NCI-H1694 treated with DMSO at 0.1 percent for 48 hours (cell line): ENCODE measurements at places on chromosomes 5 and 9.

DNA sequence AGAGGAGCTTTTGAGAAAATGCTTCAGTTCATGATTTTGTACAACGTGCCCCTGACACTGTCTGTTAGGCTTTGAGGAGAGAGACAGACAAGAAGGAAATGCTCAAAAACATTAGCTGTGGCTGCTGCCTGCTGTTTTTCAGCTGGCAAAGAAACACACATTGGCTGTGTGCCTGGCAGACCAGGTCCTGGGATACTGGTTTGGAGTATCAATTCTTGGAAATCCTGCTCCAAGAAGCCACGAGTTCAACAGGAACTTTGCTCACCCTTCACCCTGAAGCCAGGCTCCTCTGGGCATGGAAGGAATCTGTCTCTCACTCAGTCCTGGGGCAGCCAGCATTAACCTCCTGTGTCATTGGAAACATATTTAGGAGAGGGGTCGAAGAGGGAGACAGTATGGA, 245.5 kb downstream of the AUH start:
- no peak for DNase-seq

DNA sequence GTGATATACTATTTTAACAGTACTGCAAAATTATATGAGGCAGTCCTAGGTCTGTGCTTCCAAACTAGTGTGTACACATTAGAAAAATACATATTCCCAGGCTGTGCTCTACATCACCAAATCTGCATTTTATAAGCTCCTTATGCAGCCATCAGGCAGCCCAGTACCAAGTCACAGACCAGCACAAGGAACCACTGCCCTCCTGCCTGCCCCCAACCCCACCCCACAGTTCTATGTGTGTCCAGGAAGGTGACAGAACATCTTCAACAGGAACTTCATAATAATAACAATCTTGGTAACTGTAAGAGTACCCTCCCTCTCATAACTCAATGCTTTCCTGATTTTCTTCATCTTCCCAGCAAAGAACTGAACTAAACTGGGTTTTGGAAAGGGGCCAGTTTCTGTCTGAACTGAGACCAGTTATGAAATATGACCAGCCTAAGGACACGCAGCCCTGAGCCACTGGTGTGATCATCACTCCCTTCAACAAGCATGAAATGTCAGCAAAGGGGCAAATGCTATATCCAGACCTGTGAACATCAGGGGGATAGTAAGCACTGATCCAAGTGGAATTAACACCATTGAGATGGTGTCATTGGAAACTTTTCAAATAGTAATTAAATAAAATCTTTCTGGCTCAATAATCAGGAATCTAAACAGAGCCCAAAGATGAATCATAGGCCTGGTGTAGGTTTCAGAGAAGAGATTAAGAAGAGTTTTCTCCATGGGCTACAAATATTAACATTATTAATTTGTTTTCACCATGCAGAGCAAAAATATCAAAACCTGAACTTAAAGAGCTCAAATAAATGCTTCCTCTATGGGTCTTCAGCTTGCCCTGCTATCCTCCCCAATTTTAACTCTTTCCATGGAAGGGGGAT, 82.1 kb downstream of the DPYSL3 start:
- no peak for DNase-seq

DNA sequence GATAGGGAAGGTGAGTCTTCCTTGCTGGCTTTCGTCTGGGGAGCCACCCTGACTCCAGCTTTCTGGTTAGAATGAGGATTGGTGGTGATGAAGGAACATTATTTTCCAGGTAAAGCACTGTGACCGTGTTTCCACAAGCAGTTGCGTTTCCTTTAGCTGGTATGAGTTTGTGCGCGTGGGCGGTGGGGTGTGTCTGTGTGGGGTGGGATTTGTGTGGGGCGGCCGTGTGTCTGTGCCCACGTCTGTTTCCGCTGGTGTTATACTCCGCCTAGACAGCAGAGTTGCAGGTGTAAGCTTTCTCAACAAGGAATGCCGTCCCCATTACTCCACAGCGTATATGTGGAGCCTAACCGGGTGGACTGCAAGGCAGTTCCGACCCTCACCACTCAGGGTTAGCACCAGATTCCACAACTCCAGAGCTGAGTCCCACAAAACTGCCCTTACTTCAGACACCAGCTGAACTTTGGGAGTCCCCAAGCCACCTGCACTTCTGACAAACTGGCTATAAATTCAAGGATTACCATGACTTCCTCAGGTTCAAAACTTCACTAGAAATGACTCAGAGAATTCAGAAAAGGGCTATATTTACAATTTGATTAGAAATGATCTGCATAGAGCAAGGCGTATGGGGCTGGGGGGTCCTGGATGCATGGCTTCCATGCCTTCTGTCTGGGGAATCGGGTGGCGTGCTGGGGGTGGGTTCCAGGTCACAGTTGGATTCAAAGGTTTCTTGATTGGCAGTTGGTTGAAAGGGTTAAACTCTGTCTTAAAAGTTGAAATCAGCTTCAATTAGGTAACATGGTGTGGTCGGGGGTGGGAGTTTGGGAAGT, 29.8 kb downstream of the PROP1 start:
- DNase-seq = no peak

DNA sequence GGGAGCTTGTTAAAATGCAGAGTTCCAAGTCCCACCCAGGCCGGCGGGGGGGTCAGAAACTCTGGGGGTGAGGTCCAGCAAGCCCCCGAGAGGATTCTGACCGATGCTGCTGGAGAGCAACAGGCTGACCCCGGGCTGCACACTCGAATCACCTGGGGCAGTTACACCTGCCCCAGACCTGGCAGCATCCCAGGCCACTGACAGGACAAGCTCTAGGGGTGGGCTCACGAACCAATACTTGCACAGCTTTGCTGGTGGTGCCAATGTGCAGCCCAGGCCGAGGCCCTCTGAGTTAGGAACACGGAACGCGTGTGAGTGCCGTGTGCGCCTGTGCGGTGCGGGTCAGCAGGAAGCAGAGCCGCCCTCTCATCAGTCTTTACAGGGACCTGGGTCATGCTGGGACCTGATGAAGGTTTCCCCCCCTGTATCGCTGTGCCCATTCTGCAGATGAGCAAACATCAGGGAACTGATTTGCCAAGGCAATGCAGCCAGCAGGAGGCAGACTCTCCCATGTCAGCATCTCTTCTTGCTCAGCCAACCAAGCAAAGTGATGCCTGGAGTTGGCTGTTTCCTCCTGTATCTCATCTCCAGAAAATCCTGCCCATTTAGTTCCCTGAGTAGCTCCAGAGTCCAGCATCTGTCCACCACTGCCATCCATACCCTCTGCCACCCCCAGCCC, 16.3 kb downstream of the FAM163B start:
- DNase-seq = peak; percentile 17

DNA sequence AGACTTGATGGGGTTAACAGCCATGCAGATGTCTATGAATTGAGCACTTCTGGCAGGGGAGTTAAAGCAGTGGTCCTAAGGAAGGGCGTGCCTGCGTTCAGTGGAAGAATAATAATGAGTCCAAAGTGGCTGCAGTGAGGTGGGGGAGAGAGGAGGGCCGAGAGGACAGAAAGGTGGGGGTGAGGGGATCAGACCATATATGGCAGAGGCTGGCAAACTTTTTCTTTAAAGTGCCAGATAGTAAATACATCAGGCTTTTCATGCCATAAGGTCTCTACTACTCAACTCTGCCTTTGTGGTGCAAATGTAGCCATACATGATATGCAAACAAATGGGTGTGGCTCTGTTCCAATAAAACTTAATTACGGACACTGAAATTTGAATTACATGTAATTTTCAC, 77.1 kb downstream of the STRBP start:
- DNase-seq = no peak

- DNase-seq = no peak
Observed at GRCh38 chr9:131925677-131926177, 153.9 kb downstream of the MED27 start.

DNA sequence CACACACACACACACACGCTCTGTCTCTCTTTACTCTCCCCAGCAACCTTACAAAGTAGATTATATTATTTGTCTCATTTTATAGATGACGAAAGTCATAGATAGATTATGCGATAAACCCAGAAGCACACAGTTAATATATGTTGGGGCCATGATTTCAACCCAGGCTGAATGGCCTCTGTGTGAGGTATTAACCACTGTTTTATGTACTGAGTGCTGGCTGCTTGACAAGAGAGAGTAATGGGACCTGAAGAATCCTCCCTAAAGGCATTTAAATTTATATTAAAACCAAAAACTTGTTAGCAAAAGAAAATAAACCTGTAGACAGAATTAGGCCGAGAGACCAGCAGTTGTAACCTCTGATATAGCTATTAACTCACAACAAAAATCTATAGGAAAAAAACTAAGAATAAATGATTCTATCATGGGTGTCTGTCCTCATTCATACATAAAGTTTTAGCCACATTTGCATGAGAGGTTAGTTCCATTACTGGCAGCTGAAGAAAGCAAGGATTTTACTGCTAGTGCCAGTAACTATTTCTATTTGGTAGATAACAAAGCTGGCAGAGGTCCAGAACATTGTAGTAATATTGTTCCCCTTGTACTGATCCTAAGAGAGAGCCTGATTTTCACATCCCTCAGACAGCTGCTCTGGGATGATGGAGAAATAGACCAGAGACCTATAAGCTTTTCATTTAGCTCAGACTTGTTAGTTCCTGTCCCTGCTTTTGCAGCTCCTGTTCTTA, 250.9 kb downstream of the ADGRV1 start:
- no peak for DNase-seq

DNA sequence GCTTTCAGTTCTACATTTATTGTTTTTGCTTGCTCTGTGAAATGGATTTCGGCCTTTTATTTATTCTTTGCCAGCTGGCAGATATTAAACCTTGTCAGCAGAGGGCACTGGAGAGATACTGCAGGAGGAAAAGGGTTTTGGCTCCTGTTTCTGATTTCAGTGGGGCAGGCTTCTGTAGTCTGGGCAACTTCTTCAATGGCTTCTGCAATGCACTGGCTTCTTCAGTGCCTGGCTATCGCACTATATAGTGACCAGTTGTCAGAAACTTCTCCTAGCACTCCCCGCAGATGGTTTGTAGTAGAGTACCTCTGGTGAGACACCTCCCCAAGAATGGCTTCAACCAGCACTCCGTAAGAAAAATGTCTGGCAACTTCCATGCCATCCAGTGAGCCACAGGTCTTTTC, 3.2 kb upstream of the NFX1 start:
- DNase-seq = peak; percentile 68

DNA sequence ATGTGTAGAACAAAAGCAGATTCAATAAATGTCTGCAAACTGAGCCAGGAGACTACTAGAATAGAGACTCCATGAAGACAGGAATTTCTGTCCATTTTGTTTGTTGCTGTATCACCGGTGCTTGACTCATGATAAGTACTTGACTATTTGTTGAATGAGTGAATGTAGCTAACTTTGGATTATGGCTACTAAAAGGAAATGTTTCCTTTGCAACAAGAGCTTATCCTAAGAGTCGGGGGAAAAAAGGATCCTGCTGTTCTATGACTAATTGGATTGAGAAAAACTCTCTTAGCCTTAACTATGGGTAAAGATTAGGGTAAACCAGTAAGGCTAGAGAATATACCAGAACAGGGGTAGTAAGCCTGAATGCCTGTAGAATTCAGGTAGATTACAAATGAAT, 3.5 kb downstream of the PAIP1 start:
- no peak for DNase-seq
